Amniotic stem cell (primary cell): ENCODE measurements at places on chromosomes 13 and 19.

DNA sequence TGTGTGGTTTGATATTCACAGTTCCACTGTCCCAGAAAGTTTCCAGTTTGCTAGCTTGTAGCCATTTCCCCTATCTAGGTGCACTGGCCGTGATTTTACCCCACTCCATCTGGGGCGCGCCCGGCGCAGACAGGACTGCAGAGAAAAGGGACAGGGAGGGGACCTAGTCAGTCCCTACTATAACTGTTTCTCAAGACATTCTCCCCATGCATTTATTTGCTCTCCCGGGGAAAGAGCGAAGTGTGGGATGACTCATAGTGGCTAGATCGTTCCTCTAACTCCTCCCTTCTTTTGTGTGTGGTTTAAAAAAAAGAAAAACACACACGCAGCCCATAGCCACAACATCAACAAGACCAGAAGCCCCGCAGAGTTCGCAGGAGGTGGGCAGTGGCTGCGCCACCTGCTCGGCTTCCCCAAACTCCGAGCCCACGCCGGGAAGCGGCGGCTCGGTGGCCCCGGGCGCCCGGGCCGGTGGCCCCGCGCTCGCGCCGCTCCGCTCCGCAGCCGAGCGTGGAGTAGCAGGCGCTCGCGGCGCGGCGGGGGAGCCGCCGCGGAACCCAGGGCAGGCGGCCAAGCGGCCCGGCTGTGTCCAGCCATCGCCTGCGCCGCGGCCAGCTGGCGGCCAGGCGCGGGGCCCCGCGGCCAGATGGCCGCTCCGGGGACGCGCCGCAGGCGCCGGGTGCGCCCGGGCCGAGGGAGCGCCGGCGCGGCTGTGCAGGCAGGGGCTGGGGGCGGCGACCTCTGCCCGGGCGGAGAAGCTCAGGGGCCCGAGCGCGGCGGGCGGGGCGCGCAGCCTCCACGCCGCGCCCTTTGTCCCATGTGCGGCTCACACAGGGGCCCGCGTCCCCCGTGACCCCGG is 653 bp downstream of the TMTC4 start:
- peak; percentile 28 for DNase-seq

GRCh38 chr13:50422181-50423148 is 407.2 kb downstream of the KCNRG start:
- DNase-seq: no peak

GRCh38 chr19:43489310-43489709 is 15.2 kb downstream of the PHLDB3 start:
- DNase-seq: no peak

- DNase-seq: no peak
Measured at GRCh38 chr19:35247526-35248309, 1.1 kb upstream of the LSR start.

- DNase-seq: no peak
Measured at GRCh38 chr13:26247011-26247410, 6.9 kb upstream of the CDK8 start.

DNA sequence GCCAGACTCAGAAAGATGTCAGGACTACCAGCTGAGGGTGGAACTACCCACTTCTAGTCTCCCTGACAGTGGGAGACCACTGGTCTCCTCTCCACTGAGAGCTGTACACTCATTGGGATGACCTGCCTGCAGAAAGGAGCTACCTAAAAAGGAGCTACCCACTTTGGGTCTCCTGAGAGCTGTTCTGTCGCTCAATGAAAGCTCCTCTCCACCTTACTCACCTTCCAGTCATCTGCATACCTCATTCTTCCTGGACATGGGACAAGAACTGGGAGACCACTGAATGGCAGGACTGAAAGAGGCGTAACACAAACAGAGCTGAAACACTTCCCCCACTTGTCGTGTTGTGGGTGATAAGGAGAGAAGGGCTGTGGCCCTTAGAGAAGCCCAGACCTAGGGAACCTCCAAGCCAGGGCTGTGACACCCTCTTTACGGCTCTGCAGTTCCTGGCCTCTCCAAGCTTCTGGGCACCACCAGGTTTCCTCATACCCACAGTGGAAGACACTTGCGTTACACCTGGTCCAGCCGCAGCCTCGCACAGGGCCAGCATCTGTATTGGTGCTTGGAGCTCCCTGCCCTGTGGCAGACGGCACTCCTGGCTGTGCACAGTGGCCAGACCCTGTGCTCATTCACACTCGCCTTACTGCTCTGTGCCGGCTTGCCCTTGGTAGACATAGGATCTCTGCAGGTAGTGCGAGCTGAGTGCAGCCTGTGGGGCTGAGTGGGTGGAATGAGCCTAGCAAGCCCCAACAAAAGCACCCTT is 54.9 kb upstream of the SLITRK6 start:
- no peak for DNase-seq

GRCh38 chr19:8238251-8238650 is 29.1 kb downstream of the CERS4 start:
- no peak for DNase-seq

DNA sequence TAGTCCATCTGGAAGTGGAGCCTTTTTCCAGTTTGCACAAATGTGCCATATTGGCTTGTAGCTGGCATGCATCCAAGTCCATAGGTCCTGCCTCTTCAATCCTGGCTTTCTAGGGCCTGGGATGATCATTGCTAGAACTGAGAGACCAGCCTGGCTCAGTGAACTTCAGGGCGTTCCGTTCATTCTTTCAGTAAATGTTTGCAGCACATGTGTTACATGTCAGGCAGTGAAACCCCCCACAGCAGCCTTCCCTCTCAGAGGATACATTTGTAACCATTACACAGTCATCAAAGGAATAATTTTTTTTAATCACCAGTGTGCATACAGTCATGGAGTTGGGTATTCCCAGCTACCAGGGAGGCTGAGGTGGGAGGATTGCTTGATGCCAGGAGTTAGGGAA is 9.7 kb downstream of the FUT2 start:
- DNase-seq: no peak

- no peak for DNase-seq
Measured at GRCh38 chr13:66635526-66635925, 594.6 kb downstream of the PCDH9 start.

DNA sequence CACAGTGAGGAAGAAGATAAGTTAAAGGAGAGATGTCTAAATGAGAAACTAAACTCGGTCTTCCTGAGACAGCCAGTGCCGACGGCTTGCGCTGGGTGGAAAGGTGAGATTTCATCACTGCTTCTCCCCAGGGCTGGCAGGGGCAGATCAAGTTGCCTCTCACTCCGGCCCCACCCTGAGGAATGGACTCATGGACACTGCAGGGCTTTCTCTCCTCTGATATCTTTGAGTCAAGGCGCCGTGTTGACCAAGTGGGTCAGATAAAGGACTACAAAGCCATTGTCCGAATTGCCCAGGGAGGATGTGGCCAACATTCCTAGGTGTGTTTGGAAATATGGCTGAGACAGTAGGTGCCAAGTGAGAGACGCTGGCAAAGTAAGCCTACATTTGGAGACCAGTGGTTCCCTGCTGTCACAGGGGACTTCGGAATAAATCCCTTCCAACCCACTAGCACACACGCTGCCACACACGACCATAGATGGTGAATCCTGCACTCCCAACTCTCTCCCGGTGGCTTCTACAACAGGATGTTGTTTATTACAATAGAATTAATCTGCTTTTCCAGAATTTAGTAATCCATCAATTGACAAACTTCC is 156.5 kb upstream of the TSC22D1 start:
- no peak for DNase-seq

- DNase-seq: no peak
Measured at GRCh38 chr13:50842251-50842989, 1.1 kb downstream of the DLEU7 start.

DNA sequence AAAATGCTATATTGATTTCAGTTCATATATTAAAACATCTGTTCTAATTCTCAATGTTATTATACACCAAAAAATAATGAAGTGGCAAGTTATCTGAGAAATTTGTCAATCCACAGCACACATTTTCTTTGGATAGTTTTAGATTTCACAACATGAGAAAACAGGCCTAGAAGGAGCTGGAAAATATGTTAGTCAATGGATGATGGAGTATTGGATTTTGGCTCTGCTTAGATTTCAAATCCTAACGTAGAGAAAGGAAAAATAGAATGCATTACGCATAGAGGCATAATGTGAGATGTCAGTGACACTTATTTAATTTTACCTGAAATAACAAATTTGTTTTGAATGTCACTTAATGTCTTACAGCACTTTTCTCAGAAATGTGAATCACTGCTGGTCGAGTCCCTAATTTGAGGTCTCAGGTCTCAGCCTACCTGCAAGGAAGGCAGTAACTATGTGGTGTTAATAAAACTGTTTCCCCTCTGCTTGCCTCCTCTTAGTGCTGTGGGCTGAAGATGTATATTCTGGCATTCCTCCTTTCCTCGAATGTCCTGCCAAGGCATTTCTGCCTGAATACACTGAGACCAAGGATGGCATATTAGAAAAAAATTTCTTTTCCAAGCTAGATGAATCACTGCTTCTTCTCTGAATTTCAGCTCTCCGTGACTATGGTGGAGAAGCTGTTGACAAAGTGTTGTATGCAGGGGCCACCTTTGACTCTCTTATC is 232.4 kb downstream of the POSTN start:
- DNase-seq: no peak

GRCh38 chr13:108276060-108276459 is 6.5 kb downstream of the TNFSF13B start:
- no peak for DNase-seq

GRCh38 chr19:35116072-35116801 is 614 bp downstream of the FXYD3 start:
- no peak for DNase-seq

- no peak for DNase-seq
Measured at GRCh38 chr13:63983366-63983765, 2567.7 kb upstream of the PCDH20 start.

GRCh38 chr13:101390461-101390860 is 25.8 kb downstream of the NALCN start:
- DNase-seq: no peak

DNA sequence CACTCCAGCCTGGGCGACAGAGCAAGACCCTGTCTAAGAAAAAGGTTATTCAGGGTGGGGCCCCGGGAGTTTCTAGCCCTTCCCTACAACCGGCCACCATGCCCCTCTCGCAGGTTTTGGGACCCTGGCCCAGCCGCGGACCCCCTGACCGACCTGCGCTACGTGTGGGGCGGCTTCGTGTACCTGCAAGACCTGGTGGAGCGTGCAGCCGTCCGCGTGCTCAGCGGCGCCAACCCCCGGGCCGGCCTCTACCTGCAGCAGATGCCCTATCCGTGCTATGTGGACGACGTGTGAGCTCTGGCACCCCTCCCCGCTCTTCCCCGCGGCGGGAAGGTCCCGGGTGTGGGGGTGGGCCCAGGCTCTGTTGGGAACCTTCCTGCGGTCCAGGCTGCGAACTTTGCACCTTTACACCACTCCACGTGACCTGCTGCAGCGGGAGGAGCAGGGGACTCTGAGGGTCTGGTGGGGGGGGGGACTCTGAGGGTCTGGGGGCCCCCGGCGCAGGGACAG is 6.3 kb downstream of the ABCA7 start:
- DNase-seq: no peak

DNA sequence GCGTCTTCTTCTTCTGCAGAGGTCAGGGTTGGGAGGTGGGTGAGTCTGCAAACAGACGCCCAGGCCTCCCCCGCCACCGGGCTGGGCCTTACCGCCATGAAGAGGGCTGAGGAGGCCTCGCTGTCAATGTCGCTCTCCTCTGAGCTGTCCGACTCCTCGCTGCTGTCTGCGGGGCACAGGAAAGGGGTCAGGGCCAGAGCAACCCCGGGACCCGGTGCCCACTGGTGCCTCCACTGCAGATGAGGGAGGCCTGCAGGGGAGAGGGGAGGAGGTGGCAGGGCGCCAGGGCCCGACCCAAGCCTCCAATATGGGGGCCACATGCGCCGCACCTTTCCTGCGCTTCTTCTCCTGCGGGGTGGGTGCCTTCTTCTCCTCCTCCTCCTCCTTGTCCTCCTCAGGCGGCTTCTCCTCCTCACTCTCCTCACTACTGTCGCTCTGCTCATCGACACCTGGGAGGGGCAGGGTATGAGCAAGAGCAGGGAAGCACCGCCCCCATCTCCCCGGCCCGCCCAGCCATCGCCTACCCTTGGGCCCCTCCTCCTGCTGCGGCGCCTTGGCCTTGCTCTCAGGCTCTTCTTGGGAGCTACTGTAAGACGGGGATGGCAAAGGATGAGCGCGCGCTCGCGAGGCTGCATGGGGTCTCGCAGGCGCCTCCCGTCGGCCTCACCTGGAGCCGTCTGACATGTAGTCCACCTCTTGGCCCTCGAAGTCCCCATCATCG is 5.5 kb upstream of the PSPN start:
- DNase-seq: no peak

GRCh38 chr13:113489171-113489548 is 1.4 kb downstream of the DCUN1D2 start:
- no peak for DNase-seq

DNA sequence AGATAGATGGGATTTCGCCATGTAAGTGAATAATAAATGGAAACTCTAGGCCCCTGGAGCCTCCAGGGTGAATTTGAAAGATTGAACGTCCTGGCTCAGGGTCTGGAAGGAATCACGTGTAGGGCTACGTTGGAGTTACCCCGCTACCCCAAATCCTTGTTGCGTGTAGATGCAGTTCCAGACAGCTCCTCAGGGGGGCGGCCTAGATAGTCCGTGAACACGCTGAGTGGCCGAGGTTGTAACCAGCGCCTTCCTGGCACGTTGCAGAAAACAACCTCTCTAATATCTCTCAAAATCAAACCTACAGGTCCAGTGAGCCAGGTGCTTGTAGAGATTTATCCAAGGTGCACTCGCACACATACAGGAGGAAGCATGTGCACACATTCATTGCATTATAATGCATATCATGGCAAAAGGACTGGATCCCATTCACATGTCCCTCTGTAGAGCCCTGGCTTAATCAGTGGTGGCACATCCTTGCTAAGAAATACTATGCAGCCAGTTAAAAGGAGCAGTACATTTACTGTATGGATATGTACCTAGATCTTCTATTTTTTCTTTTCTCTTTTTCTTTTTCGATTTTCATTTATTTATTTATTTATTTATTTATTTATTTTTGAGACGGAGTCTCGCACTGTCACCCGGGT is 2.5 kb upstream of the KEAP1 start:
- DNase-seq: no peak

DNA sequence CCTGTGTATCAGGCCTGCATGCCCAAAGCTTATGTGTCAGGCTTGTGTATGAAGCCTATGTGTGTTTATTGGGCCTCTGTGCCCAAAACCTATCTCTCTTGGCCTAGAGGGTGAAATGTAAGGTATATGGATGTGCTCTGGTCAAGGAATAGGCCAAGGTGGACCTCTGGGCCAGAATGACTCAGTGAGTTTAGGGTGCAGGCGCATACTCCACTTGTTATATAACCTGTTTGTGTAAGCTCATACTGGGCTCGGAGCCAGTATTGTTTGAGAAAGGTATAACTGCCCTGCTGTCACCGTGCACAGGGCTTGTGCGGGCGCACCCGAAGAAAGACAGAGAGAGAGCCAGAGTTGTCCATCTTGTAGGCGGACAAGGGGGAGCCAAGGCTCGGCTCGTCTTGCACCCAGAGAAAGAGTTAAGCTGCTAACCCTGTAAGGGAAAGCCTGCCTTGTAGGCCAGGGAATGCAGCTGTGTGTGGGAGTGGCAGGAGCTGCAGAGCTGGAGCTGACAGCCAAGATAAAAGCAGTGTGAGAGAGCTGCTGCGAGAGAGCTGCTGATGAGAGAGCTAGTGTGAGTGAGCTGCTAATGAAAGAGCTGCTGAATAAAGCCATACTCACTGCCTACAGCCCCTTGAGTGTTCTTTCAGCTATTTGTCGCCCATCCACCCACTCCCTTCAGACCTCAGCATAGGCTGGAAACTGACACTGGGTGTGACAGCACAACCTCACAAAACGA is 43.4 kb upstream of the N4BP2L1 start:
- DNase-seq: no peak

- no peak for DNase-seq
Measured at GRCh38 chr13:52105841-52106240, 23.0 kb downstream of the NEK5 start.

- peak; percentile 27 for DNase-seq
Measured at GRCh38 chr13:32164622-32165268, 133.2 kb downstream of the FRY start.

GRCh38 chr19:19911150-19911549 is 10.4 kb downstream of the ZNF93 start:
- DNase-seq: no peak
